ENCODE measurements at places on chromosomes 6 and 20. TPM values are rescaled to one million over a fixed set of nuclear protein-coding genes. Genes with fewer than 3 reads are reported as not detected.

DNAAF9 gene
- total RNA-seq: 3.7 TPM

NKX2-4 gene
- not detected for total RNA-seq

SLC52A3 gene
- total RNA-seq: not detected

SPTLC3 gene
- total RNA-seq: 2.0 TPM

WFDC5 gene
- total RNA-seq: 1.4 TPM

- no peaks in the 10 kb centered on the region for H3K4me1 ChIP-seq
- H3K36me3 ChIP-seq: peaks cover 19% of the 10 kb centered on the region
- H3K4me3 ChIP-seq: no peak overlapping the region
Observed at GRCh38 chr6:20911712-20912111, 377.5 kb downstream of the CDKAL1 start.

SIGLEC1 gene
- 0.02 TPM for total RNA-seq

NKX2-2 gene
- not detected for total RNA-seq

SLC17A5 gene
- total RNA-seq: 4.7 TPM

DNA sequence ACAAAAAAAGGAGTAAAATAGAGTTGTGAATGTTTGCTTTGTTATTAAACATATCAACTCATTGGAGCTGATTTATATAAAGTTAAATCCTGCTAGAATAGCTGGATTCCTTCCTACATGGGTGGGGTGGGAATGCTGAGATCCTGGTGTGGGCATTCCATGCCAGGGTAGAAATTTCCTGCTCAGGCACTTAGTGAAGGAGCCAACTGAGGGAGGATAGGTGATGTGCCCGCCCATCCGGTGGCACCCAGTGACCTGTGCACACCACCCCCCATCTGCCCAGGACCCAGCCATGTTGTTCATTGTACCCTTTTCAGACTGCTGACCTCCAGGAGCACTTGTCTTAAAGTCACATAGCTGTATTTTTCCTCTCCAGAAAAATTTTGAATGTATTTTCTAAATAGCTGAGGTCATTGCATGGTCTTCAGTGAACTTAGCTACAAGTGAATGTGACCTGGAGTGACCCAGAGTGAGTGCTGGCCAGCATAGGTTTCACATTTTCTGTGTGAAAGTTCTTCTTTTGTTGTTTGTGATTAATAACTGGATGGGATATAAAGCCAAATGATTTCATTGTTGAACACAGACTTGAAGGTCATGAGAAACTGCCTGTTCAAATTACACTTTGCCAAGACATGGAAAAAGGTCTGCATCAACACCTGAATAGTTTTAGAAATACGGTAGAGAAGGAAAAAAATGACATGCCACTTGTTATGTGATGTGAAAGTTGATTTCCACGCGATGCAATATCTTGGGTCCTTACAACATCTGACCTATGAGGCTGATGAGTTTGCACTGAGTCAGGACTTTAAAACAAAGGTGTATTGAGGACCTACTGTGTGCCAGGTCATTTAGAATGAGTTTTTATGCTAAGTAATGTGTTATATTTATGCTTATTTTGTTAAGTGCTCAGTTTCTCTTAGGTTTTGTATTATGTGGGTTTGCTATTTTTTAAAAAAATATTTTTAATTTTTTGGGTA is 77.2 kb downstream of the UTRN start:
- DNase-seq: no peak
- peak overlapping the region; percentile 50 for H3K4me3 ChIP-seq
- peaks cover 5% of the 10 kb centered on the region for H3K36me3 ChIP-seq

FKBP1C gene
- 2.5 TPM for total RNA-seq

- H3K27me3 ChIP-seq: no peaks in the 10 kb centered on the region
- no peak for DNase-seq
- H3K36me3 ChIP-seq: no peaks in the 10 kb centered on the region
- H3K4me1 ChIP-seq: no peaks in the 10 kb centered on the region
- H3K4me3 ChIP-seq: no peak overlapping the region
- no peak overlapping the region for H3K27ac ChIP-seq
Observed at GRCh38 chr6:92433911-92434310, 985.4 kb downstream of the EPHA7 start.

DNA sequence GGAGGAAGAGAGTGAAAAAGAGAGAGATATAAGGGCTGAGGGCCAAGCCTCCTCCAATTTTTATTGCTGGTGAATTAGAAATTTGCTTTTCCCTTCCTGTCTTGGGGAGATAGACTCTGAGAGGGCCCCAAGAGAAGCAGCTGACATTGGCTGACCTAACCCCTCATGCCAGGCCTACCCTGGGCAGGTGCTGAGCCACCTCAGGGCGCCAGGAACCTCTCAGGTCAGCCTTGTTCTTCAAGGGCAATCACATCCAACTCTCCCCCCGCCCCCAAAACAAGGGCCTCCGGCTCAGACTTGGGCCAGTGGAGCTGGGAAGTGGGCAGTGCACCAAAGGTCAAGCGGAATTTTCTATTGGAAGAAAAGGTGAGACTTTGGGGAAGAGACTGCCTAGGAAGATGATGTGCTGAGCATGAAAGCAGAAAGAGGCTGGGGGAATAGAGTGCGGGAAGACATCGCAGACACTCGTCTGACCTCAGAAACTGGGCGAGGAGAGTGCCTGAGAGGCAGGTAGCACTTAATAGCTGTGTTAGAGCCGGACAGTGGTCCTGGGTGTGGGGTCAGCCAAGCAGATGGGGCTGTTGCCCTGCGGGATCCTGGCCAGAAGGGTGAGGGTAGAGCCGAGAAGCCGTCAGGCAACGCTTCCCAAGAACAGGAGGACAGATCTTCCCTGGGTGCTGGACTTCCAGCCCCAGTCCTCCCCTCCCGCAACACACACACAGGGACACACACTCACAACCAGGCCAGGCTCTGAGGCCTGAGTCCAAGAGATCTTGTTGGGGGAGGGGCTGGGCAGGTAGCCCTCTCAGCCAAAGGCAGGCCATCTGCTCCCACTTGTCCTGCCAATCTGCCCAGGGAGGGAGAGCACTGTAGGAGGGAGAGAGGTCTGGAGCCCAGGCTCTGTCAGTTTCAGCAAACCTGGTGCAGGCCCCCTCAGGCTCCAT is 3.7 kb upstream of the FASTKD5 start:
- DNase-seq: no peak
- H3K27ac ChIP-seq: no peak overlapping the region
- H3K27me3 ChIP-seq: peaks cover 1% of the 10 kb centered on the region
- peaks cover 10% of the 10 kb centered on the region for H3K4me1 ChIP-seq

DNA sequence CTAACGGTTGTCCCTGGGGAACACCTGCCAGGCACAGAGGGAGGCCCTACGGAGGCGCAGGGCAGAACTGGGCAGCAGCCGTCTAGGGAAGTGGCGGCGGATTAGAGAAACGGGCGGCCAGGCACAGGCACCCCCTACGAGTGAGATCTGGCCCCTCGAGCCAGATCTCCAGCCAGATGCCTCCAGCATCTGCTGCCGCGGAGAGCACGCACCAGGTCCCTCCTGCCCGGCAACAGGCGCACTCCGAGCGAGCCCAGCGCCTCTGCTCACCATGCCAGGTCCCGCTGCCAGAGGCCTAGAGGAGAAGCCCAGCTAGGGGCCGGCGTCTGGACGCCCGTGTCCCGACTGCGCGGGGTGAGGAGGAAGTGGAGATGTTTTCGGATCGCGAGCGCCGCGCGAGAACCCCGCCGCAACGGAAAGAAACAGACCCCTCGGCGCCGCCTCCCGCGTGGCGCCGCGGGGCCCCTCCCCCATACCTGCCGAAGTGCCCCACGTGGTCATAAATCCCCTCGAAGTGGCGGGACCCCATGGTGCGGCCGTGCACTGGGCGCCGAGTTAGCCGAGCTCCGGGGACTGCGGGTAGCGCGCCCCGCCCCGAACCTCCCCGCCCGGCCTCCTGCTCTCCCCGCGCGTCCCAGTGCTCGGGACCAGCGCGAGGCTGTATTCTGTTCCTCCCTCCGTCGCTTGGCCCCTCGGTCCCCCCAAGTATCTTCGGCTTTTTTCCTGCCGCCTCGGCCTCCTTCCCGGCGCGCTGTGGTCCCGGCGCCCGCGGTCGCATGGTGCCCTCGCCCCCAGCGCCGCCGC is at the start of gene SLC22A16:
Gene SLC22A16 (minus strand): TSS at position 568 of the 804 bp plus-strand sequence. CDS start 39 bp downstream, at position 529.
- DNase-seq: no peak
- H3K4me1 ChIP-seq: peaks cover 14% of the 10 kb centered on the region
- H3K36me3 ChIP-seq: no peaks in the 10 kb centered on the region
- peak within 1 kb of the TSS; percentile 83 for H3K4me3 ChIP-seq
- H3K27ac ChIP-seq: no peak within 1 kb of the TSS

DNA sequence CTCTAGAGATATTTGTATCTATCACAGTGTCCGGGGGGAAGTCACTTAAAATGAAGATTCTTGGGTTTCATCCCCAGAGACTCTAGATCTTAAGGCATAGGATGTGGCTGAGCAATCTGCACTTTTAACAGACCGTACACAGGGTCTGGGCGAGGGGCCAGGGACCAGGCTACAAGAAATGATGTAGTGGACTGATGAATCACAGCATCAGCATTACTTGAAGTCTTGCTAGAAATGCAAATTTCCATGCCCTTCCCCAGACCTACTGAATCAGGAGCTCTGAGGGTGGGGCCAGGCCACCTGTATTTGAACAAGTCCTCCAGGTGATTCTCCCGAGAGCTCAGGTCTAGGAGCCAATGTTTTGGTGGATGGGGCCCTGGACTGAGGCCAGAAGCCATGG is 168.4 kb downstream of the DOK5 start:
- no peak overlapping the region for H3K27ac ChIP-seq
- no peaks in the 10 kb centered on the region for H3K27me3 ChIP-seq
- H3K4me3 ChIP-seq: no peak overlapping the region
- DNase-seq: no peak

DNA sequence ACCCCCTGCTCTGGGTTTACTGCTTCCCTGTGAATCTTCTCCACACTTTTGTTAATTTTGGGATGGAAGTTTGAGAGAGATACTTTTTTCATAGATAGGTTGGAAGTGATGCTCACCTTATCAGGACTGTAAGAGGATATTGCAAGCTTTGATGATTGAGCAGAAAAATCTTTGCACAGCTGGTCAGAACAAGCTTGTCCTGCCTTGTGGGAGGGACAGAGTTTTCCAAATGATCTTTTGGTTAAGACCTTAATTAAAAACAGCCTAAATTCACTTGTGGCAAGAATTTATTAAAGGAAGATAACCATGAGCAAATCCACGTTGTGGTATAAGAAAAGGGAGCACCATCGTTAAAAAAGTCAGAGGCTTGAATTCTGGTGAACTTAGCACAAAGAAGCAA is 32.2 kb downstream of the E2F3 start:
- H3K27ac ChIP-seq: no peak overlapping the region
- no peak for DNase-seq
- H3K4me3 ChIP-seq: no peak overlapping the region
- peaks cover 8% of the 10 kb centered on the region for H3K4me1 ChIP-seq
- H3K36me3 ChIP-seq: peaks cover 10% of the 10 kb centered on the region

DNA sequence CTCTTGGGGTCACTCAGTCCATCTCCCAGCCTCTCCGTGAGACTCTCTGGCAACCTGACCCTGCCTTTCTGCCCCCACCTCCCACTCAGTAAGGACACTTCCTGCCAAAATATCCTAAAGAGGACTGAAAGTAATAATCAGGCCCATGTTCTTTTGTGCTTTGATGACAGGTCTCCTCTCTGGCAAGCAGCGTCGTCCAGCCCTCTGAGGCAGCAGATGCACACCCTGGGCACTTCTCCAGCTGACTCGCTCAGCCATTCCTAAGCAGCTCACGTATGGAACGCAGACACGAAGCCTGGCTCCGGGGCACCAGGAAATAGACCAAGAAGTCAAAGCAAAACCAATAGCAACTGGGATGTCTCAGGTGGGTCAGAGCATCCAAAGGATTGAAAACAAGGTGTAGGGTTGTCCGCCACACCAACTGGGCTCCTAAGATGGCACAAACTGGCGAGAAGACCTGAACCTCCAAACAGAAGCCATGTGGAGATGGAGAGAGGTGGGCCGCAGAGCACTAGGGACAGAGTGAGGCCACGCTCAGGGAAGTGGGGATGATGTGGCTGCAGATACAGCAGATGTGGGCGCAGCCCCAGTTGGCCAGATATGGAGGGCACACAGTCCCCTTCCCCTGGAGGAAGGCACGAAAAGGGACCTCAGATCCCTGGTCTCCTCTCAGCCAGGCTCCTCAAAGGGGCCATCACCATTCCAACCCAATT is 99.3 kb downstream of the PRND start:
- H3K36me3 ChIP-seq: peaks cover 2% of the 10 kb centered on the region
- no peak for DNase-seq
- no peaks in the 10 kb centered on the region for H3K27me3 ChIP-seq

- DNase-seq: no peak
- H3K27me3 ChIP-seq: no peaks in the 10 kb centered on the region
- peak overlapping the region; percentile 0 for H3K27ac ChIP-seq
- H3K4me3 ChIP-seq: no peak overlapping the region
- H3K36me3 ChIP-seq: peaks cover 1% of the 10 kb centered on the region
Observed at GRCh38 chr6:144613859-144614258, 328.7 kb downstream of the UTRN start.

LZTS3 gene
- total RNA-seq: 3.5 TPM

GRCh38 chr6:150894935-150895552 is 29.5 kb downstream of the MTHFD1L start:
- peak; percentile 21 for DNase-seq
- peak overlapping the region; percentile 63 for H3K4me3 ChIP-seq
- H3K36me3 ChIP-seq: peaks cover 31% of the 10 kb centered on the region
- H3K27me3 ChIP-seq: no peaks in the 10 kb centered on the region
- H3K27ac ChIP-seq: peak overlapping the region; percentile 42
- H3K4me1 ChIP-seq: peaks cover 29% of the 10 kb centered on the region

- no peak overlapping the region for H3K4me3 ChIP-seq
- no peaks in the 10 kb centered on the region for H3K4me1 ChIP-seq
- peaks cover 7% of the 10 kb centered on the region for H3K27me3 ChIP-seq
- H3K27ac ChIP-seq: no peak overlapping the region
- H3K36me3 ChIP-seq: no peaks in the 10 kb centered on the region
Observed at GRCh38 chr6:140061110-140062042, 686.9 kb upstream of the CITED2 start.

- H3K4me3 ChIP-seq: no peak overlapping the region
- H3K36me3 ChIP-seq: no peaks in the 10 kb centered on the region
- peaks cover 27% of the 10 kb centered on the region for H3K4me1 ChIP-seq
- no peak overlapping the region for H3K27ac ChIP-seq
Observed at GRCh38 chr6:7241709-7242645, 71.0 kb downstream of the SSR1 start.

GRCh38 chr20:32359633-32360332 is 1.7 kb downstream of the ASXL1 start:
- no peak for DNase-seq
- peak overlapping the region; percentile 97 for H3K4me3 ChIP-seq
- H3K27me3 ChIP-seq: no peaks in the 10 kb centered on the region
- H3K36me3 ChIP-seq: peaks cover 30% of the 10 kb centered on the region
- peak overlapping the region; percentile 95 for H3K27ac ChIP-seq

GRCh38 chr6:27837625-27838057 is 74.6 kb downstream of the OR2B2 start:
- H3K4me3 ChIP-seq: no peak overlapping the region
- H3K4me1 ChIP-seq: peaks cover 40% of the 10 kb centered on the region
- no peak for DNase-seq
- H3K27ac ChIP-seq: no peak overlapping the region
